NCI-H69 (cell line): ENCODE measurements at places on chromosomes 7 and 10.

GRCh38 chr10:12214093-12214492 lies 18.1 kb downstream of the CDC123 start:
- DNase-seq, result peak; percentile 36

DNA sequence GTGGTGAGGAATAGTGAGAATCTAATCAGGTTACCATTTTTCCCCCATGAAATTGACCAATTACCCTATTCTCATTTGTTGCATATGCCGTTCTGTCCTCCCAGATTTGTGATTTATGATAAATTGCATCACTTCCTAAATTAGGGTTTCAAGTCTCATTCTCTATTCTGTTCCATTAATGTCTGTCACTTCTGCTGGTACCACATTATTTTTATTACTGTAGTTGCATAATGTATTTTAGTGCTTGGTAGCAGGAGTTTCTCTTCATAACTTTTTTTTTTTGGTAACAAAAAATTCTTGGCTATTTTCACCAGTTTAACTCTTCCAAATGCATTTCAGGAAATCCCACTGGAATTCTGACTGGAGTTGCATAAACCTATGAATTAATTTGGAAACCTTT lies 44.0 kb upstream of the FAM133B start:
- DNase-seq, result peak; percentile 88

DNA sequence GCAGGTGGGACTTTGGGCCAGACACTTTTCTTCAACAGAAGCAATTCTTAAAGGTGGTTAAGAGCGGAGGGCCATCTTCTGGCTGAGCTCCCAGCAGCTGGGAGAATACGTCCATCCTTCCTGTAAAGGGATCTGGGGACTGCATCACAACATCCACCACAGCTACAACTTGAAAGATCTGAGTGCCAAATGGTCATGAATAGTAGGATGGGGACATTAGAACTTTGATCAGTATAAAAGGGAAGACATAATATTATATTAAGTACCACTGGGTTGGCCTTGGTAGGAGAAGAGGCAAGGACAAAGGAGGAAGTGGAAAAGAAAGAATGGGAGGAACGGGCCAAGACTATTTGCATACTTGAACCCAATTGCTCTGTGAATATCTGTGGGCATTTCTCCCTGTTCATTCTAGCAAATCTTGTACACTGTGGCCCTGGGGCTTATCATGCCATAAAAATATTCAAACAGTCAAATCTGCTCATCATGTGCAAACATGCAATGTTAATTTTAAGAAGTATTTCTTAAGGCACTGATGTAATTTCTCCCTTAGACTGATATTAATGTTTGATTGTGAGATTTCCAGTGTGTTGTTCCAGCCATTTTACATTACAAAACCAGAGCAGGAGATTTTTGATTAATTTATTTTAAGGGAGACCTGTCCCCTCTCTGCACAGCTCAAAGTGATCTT lies 65.5 kb upstream of the CREB5 start:
- no peak for DNase-seq

DNA sequence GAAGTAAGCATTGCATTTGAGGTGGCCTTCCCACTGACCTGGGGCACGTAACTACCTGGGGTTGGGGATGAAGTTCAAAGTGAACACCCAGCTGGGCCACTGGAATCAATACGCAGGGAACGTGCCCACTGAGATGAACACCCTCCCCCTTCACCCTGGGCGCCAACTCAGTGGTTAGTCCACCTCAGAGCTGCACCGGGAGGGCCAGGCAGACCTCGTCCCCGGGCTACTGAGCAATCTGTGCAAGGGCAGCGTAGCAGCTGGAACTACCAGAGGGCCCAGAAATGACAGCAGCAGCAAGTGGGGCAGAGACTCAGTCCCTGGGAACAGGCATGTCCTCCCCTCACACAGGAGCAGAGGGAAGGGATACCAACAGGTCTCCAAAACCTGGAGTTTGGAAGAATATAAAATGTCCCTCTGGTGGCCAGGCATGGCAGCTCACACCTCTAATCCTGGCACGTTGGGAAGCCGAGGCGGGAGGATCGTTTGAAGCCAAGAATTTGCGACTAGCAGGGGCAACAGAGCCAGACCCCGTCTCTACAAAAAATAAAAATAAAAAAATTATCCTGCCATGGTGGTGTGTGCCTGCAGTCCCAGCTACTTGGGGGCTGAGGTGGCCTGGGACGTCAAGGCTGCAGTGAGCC lies 143.9 kb downstream of the SH3PXD2A start:
- no peak for DNase-seq

DNA sequence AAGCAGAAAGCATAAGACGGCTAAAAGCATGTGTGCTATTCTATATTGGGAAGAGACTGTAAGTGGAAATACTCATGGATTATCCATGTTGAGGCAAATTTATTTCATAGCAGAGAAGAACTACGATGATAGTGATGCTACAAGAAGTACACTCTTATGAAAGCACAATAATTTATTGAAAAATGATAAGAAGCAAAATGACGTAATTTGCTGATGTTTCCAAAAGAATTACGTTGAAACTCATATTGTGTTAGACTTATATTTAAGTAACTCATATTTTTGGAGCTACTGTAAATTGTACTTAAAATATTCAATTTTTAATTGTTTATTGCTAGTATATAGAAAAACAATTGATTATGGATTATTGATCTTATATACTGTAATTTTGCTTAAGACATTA lies 1622.5 kb downstream of the REEP3 start:
- no peak for DNase-seq

- DNase-seq, result peak; percentile 10
These were observed 3.9 kb upstream of the TOMM7 start for GRCh38 chr7:22826593-22826992.

DNA sequence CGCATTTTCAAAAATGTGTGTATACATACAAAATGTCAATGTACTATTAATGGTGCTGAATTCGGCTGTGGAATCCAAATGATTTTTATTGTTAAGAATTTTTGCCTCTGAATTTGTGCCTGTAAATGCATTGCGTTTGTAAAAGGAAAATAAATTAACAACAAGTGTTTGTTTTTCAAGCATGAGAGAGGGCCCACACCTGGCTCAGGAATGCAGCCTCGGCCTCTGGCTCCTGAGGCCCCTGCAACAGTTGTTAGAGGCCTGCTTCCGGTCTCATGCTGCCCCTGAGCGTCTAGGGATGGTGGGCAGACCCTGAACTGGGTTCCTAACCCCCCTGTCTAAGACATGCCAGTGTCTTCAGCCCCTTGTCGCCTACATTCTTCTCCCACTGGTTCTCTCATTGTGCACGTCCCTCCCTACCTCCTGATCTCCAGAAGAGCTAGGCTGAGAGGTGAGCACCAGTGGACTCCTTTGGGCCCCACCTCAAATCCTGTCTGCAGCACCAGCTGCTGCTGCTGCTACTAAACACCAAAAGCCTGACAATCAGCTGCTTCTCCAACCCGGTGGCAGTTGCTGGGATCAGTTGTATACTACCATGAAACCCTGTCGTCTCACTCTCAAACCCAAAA lies 1.9 kb upstream of the BTBD16 start:
- DNase-seq, result no peak

DNA sequence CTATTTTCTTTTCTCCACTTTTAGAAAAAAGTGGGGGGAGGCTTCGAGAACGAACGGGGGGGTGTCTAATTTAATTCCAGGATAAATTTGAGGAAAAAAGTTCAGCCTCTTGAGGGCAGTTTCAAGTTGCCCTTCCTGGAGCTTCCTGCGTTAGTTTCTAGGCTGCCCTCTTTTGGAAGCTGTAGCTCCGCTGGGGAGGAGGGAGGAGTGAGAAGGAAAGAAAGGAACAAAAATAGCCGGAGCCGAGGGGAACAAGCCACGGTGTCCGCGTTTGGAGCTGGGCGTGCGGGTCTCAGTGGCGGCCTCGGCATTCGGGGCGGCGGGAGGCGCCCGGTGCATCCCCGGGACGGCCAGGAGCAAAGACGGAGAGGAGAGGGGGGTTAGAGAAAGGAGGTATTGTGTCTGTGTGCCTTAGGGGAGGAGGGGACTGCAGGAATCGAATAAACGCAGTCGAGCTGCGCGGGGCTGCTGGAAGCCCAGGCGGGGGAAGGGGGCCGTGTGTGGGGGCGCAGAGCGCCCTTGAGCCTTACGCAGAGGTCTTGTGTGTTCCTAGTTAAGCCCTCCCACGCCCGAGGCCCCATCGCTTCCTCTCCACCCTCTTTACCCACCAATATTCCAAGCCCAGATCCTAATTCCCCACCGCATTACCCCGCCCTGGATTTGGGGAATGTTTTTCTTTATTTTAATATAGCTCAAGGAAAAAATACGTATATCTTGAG lies 2.0 kb upstream of the TNRC18 start:
- peak; percentile 96 for DNase-seq

DNA sequence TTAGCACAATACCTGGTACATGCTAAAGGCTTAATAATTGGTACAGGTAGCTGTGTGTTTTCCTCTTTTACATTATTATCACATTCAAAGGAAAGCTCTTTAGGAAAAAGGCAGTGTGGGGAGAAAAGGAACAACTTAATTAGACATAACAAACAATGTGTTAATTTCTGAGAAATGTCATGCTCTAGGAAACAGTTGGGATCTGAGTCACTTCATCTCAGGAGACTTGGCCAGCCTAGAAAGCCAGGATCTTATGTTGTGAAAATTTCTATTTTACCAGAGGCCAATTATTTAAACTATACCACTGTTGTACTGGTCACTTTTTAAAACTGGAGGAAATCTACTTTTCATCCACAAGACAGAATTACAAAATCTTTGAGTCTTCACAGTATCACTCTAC lies 39.6 kb downstream of the ARMH3 start:
- DNase-seq, result no peak

DNA sequence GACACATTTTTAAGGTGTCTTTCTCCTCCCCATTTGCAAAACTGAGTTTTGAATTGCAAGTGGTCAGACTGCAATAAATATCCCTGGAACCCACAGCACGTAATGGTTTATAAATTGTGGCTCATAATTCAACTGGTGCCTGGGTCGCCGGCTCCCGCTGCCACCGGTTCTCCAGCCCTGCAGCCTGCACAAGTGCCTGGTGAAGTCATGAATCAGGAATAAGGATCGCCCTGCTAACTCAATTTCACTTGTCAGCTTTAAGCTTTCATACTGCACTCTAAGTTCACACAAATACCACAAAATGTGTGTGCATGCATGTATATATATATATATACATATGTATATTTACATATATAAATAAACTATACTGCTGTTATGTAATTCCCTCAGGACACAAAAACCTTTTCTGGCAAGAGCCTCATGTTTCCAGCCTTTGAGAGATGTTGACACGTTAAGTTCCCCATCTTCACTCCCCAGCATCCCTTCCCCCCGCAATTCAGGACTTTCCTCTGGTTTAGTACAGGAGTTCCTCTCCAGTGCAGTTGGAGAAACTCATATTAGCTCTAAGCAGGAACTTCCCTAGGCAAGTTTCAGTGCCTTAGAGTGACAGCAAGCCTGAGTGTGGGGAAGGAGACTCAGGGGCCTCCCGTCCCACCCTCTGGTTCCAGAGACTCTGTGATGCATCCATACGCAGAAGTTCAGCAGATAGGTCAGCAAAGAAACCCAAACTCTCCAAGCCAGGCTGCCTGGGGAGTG lies 129.2 kb upstream of the UNC5B start:
- no peak for DNase-seq

DNA sequence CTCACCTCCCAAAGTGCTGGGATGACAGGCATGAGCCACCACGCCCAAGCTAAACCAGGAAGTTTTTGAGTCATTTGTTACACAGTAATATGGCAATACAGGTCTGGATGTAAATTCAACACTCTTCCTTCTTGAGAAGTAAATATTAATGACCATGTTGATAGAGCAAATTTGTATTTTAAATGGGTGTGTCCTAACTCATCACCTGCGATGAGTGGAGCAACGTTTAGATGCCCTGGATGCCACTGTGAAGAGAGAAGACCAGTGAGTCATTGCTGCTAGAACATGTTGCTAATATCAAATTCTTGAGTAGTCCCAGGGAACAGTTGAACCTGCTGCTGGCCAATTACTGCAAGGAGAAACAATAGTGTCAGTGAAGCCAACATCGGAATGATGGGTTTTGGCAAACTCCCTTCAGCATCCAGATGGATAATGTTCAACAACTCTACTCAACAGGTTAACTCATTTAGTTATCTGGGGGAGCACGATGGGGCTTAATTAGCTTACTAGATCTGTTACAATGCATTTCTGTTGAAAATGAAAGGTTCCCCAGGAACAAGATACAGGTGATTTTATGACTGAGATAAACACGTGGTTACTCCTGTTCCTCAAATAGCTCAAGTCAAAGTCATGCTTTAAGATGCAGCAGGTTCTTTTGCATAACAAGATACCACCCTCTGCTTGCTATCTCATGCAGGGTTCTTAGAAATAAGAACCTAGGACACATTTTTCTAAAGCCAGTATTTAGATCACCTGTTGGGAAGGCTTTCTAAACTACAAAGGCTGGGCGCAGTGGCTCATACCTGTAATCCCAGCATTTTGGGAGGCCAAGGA lies 146.8 kb downstream of the CALN1 start:
- DNase-seq, result no peak

DNA sequence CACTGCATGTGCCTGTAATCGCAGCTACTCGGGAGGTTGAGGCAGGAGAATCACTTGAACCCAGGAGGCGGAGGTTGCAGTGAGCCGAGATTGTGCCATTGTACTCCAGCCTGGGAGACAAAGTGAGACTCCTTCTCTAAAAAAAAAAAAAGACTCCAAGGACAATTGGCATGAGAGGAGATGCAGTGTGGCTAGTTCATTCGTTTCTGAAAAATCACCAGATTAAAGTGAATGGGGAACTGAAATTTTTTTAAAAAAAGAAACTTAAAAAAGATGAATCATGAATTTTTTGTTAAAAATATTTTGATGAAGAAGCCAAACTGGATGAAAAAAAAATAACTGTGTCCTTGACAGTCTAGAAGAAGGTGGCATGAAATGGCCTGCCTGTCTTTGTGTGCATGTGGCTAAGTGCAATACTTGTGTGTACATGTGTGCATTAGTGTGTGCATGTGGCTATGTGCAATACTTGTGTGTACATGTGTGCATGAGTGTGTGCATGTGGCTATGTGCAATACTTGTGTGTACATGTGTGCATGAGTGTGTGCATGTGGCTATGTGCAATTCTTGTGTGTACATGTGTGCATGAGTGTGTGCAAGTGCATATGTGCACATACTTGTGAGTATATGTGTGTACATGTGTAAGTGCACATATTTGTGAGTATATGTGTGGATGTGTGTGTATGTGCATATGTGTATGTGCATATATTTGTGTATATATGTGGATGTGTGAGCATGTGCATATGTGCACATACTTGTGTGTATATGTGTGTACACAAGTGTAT lies 391.7 kb upstream of the KLF6 start:
- no peak for DNase-seq

- peak; percentile 95 for DNase-seq
These were observed 123.6 kb downstream of the RNF32 start for GRCh38 chr7:156764016-156764669.

GRCh38 chr10:26869528-26869927 lies 8.8 kb upstream of the ABI1 start:
- DNase-seq, result no peak

DNA sequence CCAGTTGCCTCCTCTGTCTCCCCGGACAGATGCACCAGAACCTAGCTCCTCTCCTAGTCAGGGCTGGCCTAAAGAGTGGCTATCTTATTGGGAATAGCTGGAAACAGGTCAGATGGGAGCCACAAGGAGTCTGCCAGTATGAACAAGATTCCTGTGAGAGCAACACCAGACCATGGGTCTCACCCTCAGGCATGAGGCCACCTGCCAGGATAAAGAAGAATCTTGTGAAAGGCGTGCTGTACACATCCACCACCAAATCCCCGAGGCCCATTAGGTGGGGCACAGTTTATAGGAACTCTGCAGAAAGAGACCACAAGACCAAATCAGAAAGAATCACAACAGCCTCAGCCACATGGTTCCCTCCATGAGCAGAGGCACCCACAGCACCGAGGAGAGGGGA lies 325.9 kb downstream of the TNS3 start:
- no peak for DNase-seq

GRCh38 chr10:71756311-71757191 lies 16.8 kb downstream of the VSIR start:
- no peak for DNase-seq
